ENCODE measurements at places on chromosomes 16 and 17.

DNA sequence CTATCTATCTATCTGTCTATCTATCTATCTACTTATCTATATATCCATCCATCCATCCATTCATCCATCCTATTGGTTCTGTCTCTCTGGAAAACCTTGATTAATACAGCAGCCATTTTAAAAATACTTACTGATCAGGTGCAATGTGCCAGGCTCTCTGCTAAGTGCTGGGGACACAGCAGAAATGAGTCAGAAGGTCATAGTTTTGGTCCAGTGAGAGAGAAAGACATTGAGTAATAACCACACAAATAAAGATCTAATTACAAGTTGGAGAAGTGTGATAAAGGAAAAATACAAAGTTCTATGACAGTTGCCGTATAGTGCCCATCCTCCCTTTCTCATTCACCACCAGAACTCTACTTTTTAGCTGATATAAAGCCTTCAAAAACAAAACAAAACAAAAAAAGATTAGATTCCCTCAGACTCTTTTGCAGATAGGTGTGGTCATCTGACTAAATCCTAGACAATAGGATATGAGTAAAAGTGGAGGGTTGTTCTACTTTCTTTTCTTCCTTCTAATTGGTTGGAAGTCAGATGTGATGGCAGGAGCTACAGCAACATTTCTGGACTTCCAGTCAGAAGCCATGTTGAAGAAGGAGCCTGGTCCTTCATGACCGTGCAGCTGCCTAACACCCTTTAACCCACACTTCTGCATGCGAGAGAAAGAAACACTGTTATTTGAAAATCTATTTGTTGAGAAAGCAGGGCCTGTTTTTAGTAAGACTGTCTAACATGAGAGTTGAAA is 72.0 kb upstream of the TOX3 start:
- no peak for DNase-seq

DNA sequence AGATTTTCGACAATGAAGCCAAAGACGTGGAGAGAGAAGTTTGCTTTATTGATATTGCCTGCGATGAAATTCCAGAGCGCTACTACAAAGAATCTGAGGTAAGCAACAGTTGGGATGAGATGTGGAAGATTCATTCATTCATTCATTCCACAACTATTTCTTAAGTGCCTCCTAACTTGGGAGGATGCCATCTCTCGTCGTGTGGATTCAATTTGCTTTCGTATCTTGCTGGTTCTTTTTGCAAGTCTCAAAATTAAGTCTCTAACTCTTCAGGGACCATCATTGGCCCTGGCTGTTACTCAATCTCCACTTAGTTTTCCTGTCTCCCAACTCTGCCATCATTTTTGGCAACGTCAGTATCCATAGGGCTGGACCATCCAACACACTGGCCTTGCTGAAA is 85.6 kb upstream of the NOL11 start:
- no peak for DNase-seq

- DNase-seq, result no peak
Measured at GRCh38 chr16:51638339-51639135, 487.5 kb upstream of the SALL1 start.

GRCh38 chr16:86018071-86018470 is 119.1 kb downstream of the IRF8 start:
- DNase-seq, result no peak

DNA sequence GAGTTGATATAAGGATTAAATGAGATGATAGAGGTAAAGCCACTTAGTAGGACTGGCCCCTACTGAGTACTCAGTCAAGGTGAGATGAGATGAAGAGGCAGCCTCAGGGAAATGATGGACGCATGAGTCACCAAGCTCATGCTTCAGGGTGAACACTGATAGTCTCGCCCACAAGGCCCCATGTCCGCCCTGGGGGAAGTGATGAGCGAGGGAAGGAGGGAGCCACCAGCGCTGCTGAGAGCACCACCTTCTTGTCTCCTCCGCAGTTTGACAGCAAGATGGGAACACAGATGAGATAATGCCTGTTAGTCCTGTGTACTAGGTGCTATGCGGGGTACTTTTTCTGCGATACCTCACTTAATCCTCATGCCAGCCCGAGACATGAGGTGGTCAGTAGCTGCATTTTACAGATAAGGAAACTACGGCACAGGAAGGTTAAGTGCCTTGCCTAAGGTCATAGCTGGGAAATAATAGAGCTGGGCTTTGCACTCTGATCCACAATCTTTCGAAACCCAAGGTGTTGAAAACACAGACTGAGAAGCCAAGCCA is 383.0 kb downstream of the CPPED1 start:
- no peak for DNase-seq

DNA sequence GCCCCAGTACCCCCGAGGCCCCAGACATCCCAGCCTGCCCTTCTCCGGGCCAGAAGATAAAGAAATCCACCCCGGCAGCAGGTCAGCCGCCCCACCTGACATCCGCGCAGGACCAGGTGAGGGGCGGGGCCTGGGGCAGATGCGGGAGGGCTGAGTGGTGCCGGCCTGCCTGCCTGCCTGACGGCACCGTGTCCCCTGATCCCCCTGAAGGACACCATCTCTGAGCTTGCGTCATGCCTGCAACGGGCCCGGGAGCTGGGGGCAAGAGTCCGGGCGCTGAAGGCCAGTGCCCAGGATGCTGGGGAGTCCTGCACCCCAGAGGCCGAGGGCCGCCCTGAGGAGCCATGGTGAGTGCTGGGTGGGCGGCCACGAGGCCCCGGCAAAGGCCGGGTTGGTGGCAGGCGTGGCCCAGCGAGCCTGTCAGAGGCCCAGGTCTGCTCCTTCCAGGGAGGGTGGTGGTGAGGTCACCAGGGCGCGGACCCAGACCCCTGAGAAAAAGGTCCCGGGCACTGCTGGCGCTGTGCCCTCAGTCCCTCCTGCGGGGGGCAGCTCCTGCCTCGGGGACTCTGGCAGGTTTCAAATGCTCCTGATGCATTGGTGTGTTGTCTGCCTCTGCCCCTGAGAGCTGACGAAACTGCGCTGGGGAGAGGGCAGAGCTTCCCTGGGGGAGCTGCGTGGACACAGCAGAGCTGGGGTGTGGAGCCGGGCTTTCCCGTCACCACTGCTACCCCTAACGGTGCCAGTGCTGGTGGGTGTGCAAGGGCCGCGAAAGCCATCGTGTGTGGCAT is 1.2 kb downstream of the CDT1 start:
- peak; percentile 65 for DNase-seq

DNA sequence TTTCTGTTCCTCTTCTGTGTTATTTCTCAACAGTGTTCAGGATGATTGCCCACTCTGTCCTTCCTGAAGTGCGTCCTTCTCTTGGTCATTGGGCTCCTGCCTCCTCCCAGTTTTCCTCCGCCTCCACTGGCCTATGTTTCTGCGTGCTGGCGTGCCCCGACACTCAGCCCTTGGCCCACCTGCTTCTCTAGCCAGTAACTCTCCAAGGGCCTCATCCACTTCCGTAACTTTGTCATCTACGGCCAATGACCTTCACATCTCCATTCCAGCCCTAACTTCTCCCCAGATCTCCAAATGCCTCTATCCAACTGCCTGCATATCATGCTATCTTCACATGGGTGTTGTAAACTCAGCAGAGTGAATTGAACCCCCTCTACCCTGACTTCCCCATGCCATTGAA is 39.6 kb upstream of the RPL38 start:
- DNase-seq, result no peak

GRCh38 chr17:68599091-68599490 is 2.1 kb downstream of the FAM20A start:
- DNase-seq, result no peak

DNA sequence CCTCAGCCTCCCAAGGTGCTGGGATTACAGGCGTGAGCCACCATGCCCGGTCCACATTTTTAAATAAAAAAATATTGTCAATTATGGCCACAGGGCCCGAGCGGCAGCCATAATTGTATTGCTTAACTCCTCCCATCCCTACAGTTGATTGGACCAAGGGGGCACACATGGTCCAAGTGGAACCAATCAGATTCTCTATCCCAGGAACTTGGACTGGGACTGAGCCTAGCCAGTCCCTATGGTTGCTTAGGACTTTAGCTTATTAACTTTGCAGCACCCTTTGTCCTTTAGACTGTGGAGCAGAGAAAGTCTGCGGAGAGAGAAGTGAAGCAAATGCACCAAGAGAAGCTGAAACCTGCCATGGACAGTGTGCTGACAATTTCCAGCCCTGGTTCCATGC is 5.5 kb upstream of the RDM1 start:
- no peak for DNase-seq

- peak; percentile 37 for DNase-seq
Measured at GRCh38 chr17:70552230-70552981, 383.1 kb downstream of the KCNJ2 start.

Measured in GM12865 (cell line).